ENCODE measurements at places on chromosomes 4 and X.
A peak's percentile ranks its signal among the peaks of the same experiment; 100 is the strongest.

DNA sequence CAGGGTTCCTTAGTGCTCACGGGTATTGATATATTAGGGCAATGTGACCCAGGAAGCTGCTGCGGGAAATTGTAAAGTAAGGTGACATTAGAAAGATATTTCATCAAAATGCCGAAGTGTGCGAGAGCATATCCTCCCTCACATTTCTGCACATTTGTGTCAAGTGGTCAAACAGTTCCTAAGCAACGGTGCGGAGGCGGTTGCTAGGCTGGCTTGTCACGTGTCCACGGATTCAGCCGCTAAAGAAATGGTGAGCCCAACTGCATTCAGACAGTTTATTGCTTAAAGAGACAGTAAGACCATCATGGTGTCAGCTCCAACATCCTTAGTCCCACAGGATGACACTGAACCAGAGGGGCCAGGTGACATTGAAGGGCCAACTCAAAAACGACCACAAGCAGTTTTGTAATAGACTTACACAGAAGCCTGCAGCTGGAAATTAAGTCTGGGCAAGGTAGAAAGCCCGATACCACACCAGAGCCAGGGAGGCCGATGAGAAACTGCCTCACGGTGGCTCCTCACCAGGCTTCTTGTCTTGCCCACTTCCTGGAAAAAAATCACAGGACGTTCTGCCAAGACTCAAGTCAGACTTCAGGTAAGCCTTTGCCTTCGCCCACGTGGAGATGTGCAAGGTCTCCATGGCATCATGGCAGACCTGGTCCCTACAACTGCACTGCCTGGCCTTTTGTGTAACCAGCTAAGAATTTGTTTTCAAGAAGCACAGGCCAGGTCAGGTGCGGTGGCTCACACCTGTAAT, 50.4 kb downstream of the USP11 start:
- peak; percentile 6 for DNase-seq

- DNase-seq: no peak
These were observed 35.3 kb upstream of the SCRG1 start for GRCh38 chr4:173434231-173434630.

GRCh38 chrX:16606142-16606720, 43.7 kb upstream of the S100G start:
- DNase-seq: no peak

- no peak for DNase-seq
These were observed 198.0 kb downstream of the ARHGAP24 start for GRCh38 chr4:85672959-85673358.

DNA sequence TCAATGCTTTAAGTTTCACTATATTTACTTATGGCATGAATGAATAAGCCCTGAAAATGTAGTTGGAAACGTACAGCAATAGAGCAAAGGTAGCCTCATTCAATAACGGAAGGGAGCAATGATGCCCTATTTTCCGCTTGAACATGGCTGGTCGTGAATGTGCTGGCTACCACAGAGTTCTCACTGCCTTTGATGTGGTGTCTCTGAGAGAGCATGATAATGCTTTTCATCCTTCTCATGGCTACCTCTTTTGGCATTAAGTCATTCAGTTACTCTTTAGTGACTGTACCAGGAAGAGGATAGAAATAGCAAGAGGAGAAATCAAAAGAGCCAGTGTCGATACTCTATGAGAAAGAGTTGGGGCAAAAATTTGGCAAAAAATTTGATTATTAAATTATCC, 308.0 kb downstream of the PPP3CA start:
- no peak for DNase-seq

- peak; percentile 15 for DNase-seq
These were observed 12.8 kb downstream of the MTM1 start for GRCh38 chrX:150581093-150581775.

- no peak for DNase-seq
These were observed 13.8 kb downstream of the FRYL start for GRCh38 chr4:48766131-48766792.

GRCh38 chr4:86791126-86791525, 58.1 kb downstream of the SLC10A6 start:
- DNase-seq: no peak

DNA sequence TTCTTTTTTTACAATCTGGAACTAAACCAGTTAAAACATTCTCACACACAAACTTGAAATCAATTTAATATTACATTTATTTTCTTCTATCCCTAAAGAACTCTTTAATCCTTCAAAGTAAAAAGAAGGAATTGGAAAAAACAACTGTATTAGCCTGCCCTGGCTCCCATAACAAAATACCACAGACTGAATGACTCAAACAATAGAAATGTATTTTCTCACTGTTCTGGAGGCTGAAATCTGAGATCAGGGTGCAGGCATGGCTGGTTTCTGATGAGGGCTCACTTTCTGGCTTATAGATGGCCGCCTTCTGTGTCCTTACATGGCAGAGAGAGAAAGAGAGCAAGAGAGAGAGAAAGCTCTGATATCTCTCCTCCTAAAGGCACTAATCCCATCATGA, 149.4 kb downstream of the PDGFRA start:
- no peak for DNase-seq

- DNase-seq: no peak
These were observed 375.4 kb downstream of the GRID2 start for GRCh38 chr4:92679149-92679548.

- no peak for DNase-seq
These were observed 183.7 kb upstream of the LDB2 start for GRCh38 chr4:17082186-17082585.

DNA sequence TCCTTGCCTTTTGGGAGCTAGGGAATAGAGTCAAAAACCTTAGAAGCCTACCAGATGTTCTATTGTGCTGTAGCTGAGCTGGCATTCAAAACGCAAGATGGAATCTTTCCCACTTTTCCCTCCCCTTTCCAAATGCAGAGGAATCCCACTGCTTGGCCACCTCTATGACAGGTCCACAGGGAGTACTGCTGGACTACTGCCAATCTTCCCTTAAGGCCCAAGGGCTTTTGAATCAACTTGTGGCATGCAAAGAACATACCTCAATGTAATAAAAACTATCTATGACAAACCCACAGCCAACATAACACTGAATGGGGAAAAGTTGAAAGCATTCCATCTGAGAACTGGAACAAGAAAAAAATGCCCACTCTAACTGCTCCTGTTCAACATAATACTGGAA, 139.2 kb upstream of the AGTR2 start:
- DNase-seq: no peak

DNA sequence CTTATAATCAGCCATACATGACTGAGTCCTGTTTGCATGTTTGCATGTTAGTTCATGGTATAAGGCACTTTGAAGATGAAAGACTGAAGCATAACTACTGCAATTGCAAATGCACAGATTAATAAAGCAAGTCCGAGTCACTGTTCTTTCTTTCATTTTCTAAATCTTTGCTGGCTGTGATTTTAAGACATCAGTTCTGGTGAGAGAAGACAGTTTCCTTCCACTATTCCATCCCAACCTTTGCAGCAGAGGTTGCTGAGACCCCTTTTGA, 28.3 kb downstream of the RASL11B start:
- DNase-seq: no peak

DNA sequence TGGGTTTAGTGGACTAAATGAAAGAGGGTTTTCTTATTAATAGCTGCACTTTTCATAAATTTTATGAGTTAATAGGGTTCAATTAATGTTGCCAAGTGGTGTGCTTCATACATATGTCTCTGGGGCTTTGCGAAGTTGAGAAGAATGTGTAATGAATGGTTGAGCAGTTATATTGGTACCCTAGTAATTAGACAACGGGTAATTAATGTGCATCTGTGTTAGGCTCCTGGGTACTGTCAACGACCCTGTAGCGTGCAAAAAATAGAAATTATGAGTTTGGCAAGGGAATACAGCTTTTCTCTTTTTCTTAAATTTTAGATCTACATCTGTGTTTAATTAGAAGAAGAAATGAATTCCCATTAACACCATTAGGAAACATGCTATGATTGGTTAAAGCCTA, 1027.7 kb downstream of the ARAP2 start:
- DNase-seq: no peak

- DNase-seq: no peak
These were observed 31.7 kb downstream of the PSAPL1 start for GRCh38 chr4:7403001-7403400.

- no peak for DNase-seq
These were observed 346.0 kb upstream of the GATB start for GRCh38 chr4:152106781-152107321.

- DNase-seq: no peak
These were observed 10.5 kb downstream of the STAG2 start for GRCh38 chrX:123971982-123972381.

- no peak for DNase-seq
These were observed 15.2 kb downstream of the SUPT20HL1 start for GRCh38 chrX:24375600-24376131.

GRCh38 chr4:95531141-95531540, 17.6 kb downstream of the UNC5C start:
- no peak for DNase-seq

GRCh38 chr4:113849771-113850170, 88.2 kb upstream of the CAMK2D start:
- DNase-seq: no peak

DNA sequence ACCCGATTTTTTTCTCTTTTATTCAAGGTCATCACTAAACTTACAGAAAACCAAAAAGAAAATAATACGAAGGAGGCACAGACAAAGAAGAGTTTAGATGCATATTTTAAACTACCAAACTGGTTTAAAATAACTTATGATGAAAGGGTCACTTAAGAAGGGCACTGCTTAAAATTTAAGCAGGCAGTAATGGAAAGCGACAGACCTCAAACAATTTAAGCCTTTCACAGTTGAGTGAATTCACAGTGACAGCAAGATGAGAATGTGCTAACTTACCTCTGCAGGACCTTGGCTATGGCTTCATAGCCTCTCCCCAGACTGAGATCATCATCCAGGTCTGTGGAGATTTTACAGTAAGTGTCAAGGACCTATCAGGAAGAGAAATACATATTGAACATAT, 112.1 kb downstream of the TTC29 start:
- DNase-seq: no peak

DNA sequence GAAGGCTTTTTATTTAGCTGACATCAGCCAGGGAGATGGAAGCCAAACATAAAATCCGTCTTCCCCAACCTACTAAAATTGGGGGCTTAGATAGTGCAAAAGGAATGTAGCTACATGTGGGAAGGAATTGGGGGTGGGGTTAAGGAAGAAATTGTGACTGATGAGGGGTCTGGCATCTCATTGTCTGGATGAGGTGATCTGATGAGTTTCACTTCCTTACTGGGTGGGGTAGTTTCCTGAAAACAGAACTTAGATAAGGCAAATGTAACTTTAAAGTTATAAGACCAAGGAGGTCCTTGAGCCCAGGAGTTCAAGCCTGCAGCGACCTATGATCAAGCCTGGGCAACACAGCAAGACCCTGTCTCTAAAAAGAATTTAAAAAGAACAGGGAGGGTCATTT, 105.5 kb upstream of the NEIL3 start:
- DNase-seq: no peak

DNA sequence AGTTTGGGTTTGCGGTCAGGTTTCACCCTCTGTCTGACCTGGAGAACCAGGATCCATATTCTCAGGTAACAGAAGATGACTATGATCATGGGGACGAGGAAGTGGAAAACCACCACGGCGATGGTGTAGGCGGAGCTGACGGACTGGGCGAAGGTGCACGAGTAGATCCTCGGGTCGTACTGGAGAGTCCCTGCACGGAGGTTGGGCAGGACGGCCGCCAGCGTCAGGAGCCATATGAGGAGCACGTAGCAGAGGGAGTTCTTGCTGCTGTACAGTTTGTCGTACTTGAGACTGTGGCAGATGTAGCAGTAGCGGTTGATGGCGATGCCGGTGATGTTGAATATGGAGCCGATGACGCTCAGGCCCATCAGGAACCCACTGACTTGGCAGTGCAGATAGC, 21.3 kb downstream of the MTNR1A start:
- DNase-seq: no peak
